Cardiac fibroblast (primary cell): ENCODE measurements at places on chromosomes 13 and 19.

DNA sequence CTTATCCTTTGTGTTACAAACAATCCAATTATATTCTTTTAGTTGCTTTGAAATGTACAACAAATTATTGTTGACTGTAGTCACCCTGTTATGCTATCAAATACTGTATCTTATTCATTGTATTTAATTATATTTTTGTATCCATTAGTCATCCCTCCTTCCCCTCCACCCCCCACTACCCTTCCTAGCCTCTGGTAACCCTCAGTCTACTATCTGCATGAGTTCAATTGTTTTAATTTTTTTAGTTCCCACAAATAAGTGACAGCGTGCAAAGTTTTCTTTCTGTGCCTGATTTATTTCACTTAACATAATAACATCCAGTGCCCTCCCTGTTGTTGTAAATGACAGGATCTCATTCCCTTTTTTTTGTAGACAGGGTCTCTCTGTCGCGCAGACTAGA, 4.5 kb downstream of the SAE1 start:
- DNase-seq, result no peak

DNA sequence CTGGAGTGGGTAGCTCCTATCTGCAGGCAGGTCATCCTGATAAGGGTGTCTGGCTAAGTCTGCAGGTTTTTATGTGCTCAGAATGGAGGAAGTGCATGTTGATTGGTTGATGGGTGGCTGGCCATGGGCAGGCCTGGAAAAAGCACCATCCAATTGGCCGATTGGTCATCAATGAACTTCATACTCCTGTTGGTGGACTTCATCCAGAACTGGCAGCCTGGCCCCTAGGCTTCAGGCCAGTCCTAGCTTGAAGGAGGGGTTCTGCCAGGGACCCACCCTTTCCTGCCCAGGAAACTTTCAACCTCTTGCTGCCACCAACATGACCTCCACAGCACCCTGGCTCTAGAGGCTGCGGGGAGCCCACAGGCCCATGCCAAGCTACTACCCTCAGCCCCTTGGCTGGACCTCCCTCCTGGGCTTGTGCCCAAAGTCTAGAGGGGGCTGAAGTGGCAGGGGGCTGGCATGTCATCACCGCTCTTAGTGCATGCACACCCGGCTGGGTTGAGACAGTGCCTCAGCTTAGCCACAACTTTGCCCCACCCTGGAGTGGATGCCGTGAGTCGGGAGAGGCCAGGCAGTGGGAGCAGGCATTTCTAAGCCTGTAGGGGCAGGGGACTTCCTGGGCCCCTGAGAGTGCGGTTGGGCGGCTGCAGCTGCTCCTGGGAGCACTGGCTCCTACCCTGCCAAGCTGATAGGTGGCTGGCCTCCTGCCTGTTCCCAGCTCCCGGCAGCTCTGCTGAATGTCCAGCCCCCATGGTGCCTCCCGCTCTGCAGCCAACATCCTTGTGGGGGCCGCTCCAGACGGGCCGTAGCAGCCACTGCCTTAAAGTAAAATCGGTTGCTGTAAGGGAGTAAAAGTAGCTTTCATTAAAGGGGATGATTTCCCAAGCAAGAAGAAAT, 13.2 kb downstream of the DNAJC15 start:
- peak; percentile 83 for DNase-seq

DNA sequence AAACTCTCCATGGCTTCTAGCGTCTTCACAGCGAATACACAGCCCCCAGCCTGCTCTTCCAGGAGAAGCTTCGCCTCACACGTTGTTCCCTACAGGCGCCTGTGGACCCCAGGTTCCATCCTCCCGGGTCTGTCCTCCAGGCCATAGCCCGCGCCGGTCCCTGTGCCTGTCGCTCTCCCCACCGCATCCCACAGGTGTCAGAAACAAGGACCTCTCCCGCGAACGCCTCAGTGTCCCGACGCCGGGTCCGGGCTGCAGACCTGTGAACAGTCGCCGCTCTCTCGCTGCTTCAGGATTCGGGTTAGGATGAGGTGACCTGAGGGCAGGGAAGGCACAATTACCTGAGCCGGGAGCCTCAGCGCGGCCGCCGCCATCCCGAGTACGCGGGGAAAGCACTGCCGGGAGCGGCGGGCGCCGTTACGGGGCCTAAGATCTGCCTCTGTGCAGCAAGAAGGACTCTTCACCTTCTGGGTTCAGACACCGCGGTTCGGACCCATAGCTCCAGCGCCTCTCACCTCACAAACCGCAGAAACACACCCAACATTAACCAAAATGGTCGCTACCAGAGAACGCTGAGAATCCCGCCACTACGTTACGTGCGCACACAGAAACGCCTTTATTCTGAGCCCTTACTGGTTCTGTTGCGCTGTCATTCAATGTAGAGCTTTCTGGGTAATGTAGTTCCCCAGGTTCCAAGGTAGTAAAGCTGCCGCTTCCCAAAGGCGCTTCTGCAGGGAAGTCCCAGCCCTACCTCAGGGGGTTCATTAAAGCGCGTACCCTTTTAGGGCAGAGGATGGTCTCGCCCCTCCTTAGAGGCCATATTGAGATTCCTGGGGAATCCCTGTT, at the start of gene ZNF418:
Gene ZNF418, minus strand, starts transcription at position 583 of the 846 bp plus-strand sequence. CDS start 1,580 bp downstream, outside the sequence.
- peak; percentile 87 for DNase-seq

DNA sequence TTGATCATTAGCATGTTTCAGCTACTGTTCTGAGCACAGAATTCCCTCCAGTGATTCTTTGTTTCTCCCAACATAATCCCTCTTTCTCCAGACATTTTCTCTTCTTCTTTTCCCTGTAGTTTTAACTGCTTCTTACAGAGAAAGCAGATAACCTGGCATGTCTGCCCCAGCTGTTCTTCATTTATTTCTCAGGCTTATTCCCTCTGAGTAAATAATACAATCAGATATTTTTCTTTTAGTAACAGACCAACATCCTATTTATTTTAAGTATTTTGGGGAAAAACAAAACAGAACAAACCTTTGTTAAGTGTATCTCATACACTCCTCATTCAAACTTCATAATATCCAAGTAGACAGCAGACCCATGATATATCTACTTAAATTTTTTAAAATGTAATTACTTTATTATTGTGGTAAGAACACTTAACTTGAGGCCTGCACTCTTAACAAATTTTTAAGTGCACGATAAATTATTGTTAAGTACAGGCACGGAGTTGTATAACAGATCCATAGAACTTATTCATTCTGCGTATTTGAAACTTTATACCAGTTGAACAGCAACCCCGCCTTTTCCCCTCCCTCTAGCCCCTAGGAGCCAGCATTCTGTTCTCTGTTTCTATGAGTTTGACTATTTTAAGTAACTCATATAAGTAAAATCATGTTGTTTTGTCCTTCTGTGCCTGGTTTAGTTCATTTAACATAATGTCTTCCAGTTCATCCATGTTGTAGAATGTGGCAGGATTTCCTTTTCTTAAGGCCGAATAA, 540.0 kb downstream of the LMO7 start:
- no peak for DNase-seq

- DNase-seq, result peak; percentile 10
These were observed 1.7 kb upstream of the WBP4 start for GRCh38 chr13:41059456-41060081.

GRCh38 chr13:95050800-95051615, 250.2 kb downstream of the ABCC4 start:
- no peak for DNase-seq

GRCh38 chr19:46748325-46749109, 2.3 kb upstream of the STRN4 start:
- peak; percentile 79 for DNase-seq

- no peak for DNase-seq
These were observed 18.9 kb upstream of the ZNF14 start for GRCh38 chr19:19751846-19752245.
